ENCODE measurements at places on chromosomes 6 and 20.

DNA sequence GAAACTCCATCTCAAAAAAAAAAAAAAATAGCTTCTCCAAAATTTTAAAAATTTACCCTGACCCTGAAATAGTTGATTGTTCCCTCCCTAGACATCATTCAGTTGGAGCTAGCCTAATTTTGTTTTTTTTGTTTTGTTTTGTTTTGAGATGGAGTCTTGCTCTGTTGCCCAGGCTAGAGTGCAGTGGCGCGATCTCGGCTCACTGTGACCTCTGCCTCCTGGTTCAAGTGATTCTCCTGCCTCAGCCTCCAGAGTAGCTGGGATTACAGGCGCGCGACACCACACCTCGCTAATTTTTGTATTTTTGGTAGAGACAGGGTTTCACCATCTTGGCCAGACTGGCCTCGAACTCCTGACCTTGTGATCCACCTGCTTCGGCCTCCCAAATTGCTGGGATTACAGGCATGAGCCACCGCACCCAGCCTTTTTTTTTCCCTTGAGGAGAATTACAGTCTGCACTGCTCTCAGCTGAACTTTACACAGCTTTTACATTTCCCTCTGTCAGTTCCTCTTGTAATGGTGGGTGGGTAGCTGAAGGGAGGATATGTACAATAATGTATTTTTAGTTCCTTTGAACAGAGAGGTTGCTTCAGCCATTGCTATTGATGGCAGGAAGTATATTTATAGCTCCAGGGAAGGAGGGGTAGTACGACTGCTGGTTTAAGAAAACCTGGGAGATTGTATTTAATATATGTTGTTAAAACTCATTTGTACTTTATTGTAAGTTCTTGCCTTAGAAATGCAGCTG lies 27.7 kb downstream of the PTPRA start:
- DNase-seq, result peak; percentile 93

GRCh38 chr6:65088575-65088974 lies 618.5 kb downstream of the EYS start:
- no peak for DNase-seq

DNA sequence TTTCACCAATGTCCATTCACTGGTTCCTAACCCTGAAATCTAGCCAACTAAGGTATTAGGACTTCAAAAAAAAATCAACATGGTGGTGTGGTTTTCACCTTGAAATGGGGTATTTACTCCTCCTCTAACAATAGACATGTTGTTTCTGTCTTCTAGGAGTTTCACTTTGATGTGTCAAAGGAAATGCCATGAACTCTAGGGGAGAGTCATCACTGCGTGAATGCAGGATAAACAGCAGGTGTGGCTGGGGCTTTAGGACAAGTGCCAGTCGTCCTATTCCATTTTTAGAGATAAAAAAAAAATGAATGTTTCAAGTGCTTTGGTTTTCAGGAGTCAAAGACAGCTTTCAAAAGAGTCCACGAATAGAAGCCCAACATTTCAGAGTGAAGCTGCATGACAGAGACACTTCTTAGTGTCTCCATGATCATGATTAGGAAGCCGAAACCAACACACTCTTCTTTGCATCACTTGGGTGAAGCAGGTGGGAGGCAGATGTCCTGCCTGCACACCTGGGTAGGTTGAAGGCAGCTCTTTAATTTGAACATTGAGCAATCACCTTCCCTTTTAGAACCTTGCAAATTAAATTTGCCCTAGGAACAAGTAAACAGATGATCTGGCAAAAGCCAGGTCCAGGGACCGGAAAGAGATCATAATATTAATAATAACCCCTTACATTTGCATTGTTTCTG lies 328.5 kb upstream of the PRDM1 start:
- no peak for DNase-seq

DNA sequence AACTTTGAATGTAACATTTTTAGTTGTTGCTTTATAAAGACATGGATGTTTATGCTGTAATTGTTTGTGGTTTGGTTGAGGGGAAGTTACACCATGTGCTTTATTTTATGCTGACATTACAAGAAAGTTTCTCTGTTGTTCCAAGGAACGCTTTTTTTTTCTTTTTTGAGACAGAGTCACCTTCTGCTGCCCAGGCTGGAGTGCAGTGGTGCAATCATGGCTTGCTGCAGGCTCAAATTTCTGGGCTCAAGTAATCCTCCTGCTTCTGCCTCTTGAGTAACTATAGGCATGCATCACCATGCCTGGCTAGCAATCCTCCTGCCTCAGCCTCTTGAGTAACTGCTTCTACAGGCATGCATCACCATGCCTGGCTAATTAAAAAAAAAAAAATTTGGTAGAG lies 21.0 kb upstream of the IFNGR1 start:
- DNase-seq, result peak; percentile 74

GRCh38 chr20:51402201-51402600 lies 140.3 kb downstream of the NFATC2 start:
- peak; percentile 43 for DNase-seq

- DNase-seq, result no peak
These were observed 281.8 kb downstream of the GMDS start for GRCh38 chr6:1963596-1963995.

DNA sequence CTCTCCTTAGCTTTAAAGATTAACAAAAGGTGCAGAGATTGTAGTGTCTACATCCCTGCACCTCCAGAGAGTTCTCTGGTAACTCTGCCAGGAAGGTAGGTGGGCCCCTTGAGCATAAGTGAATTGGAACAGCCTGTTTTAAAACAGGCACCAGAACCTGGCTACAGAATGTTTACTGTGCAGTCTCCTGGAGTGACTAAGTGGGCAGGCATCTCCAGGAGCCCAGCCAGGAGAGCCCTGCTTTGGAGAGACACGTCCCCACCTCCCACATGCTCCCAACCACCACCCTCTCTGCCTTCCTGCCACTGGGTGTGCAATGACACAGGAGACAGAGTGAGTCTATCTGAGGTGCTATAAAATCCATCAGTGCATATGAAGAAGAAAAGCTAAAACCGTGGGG lies 110.3 kb upstream of the EYA4 start:
- no peak for DNase-seq

DNA sequence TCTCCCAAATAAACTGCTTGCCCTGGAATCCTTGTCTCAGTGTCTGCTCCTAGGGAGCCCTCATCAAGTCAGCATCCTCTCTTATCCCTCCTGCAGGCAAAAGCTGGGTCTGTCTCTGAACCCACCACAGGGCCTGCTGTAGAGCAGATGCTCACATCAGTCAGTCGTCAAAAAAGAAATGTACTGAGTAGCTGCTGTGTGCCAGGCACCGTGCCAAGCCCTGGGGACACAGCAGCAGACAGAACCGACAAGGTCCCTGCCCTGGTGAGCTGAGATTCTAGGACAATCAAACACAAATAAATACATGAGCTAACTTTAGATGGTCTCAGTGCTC lies 68.5 kb downstream of the EYA2 start:
- DNase-seq, result no peak

- DNase-seq, result no peak
These were observed 114.1 kb downstream of the LRFN2 start for GRCh38 chr6:40473026-40473425.

- DNase-seq, result no peak
These were observed 484.0 kb downstream of the C6orf118 start for GRCh38 chr6:164825386-164825785.

DNA sequence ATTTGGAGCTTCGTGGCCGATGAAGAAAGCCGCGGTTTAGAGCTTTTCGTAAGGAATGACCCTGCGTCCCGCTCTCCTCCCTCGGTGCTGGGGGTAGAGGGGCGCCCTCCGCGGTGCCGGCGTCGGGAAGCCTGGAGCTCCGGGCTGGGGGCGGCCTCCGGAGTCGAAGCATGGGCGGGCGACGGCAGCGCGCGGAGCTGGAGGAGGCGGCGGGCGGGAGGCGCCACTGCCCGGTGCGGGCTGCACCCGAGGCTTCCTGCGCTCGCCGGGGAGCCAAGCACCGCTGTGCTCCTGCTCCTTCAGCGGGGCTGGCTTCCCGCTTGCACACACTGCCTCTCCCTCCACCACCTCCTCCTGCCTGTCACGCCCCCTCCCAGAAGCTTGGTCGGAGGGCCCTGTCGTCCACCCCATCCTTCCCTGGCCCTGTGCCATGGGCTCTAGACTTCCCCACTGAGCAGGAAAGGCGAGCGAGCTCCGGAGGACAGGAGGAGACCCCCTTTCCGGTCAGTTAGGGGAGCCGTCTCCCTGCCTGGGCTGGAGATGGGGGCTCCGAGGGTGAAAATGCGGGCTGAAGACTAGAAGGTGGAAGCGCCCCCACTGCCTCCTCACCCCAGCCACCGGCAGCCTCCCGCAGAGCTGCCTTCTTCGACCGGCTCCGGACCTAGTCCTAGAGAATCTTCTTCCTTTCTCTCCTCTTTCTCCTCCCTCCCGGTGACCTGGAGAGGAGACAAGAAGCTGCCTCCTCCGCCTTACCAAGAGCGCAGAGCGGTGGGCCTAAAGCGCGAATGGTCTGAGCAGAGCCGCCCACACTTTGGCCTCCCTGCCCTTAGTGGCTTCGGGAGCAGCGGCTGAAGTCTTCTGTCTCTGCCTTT lies 1.8 kb downstream of the CDH4 start:
- no peak for DNase-seq

GRCh38 chr20:63856098-63856511 lies 5.2 kb upstream of the ABHD16B start:
- no peak for DNase-seq

- no peak for DNase-seq
These were observed 28.4 kb upstream of the FOXC1 start for GRCh38 chr6:1581120-1581991.

DNA sequence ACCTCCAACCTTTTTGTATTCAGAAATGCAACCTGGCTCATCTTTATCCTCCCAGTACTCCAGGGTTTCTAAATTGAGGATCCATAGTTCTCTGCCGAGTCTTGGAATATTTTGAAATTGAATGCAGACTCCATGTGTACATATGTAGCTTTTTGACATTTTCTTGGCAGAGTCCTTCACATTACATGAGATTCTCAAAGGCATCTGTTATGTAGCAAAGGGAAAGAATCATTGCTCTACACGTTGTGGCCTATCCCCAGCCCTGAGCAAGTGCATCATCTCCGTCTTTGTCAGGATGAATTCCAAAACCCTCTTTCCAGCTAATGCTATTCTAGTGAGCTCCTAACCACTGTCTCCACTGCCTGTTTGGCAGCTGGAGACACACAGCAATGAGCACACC lies 742.9 kb downstream of the DHX35 start:
- no peak for DNase-seq

DNA sequence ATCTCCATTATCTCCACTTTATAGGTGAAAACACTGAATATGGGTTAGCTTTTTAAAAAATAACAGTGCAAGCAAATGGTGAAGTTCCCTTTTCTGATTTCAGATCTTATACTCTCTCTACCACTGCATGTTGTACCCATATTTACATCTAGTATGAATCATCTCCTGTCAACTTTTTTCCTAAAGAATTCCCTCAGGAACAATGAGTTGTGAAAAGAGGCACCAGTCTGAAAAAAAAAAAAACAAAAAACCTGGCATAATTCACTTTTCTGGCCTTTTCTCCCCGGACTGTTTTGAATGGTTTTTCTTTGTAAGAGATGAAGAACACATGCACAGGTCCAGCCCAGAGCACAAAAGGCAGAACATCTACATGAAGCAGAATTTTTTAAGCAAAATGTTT lies 596.0 kb downstream of the COL12A1 start:
- DNase-seq, result no peak

DNA sequence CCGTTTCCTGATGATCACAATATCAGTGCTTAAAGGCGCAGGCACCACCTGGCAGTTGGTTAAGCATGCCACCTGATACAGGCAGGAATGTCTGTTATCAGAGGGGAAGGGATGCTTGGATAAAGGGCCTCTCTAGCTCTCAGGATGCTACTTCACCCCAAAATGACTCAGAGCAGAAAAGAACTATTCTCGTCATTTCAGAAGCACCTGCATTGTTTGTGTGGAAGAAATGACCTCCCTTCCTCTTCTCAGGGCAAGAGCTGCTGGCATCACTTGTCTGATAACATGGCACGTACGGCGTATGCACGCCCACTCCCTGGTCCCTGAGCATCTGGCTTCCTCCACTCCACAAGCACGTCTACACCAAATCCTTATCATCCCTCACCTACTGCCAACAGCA lies 47.3 kb downstream of the ATP9A start:
- DNase-seq, result no peak
